ENCODE measurements at places on chromosomes 12 and 14.

DNA sequence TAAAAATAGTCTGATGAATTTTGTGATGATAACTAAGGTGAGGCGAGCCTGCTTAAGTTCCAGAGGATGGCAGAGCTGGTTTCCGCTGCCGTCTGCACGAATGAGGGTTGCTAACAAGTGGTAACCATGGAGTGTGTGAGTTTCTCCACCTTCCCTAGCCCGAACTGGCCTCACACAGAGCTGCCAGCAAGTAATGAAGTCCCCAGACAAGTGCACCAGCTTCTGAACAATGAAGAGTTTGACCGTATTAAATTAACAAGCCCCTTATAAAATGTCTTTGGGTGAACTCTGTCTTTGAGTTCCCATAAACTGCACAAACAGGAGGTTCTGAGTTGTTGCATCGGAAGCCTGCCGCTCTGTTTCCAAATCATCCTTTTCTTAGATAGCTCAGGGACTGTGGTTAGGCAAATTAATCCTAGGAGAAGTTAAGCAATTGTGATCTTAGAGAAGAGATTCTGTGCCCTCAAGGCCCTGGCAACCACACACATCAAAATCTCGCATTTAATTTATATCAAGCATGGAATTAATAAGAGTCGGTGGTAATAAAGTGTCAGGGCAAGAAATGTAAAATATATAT is 274.1 kb upstream of the DAAM1 start:
- DNase-seq: no peak

DNA sequence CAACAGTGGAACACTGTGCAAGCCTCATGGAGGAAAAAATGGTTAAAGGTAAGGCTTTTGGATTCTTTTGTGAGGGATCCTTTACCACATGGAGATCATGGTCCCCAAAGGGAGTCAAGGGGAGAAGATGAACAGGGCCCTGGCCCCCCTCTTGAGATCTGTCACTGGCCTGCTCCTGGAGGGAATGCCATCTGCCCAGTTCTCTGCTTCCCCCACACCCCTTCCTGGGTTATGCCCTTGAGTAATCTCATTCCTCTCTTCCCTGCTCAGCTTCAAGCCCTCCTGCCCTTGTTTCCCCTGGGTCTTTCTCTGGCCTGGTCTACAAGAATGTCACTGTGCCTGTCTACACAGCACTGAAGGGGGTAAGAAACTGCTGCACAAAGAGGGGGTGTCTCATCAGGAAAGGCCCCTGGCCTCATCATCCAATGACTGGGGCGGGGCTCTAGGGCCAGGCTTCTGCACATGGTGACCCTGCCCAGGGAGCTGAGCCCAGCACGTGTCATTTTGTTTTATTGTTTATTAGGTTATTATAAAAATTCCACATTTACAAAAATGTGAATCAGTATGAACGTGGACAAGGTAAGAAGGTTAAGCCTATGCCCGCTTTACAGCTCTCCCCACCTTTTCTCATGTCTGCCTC is 30.3 kb downstream of the PIGH start:
- no peak for DNase-seq

DNA sequence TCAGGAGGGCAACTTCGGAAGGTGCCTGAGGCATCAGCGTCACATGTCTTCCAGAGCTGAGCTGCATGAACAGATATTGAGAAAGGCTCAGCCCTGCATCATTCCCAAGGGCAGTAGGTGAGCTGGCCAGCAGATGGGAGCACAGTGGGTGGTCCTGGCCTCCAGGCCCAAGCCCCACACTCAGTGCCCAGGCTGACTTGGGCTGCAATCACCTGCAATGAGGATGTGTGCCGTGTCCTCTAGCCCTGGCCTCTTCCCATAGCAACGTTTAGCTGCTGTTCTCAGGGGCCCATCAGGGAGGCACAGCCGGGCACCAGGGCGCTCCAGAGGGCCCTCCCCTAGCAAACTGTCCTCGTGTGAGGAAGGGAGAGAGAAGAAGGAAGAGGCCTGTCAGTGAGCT is 32.0 kb downstream of the TEP1 start:
- no peak for DNase-seq

- no peak for DNase-seq
These were observed 37.0 kb upstream of the CHST11 start for GRCh38 chr12:104419717-104420116.

GRCh38 chr14:60183741-60184140 is 18.5 kb upstream of the DHRS7 start:
- DNase-seq: no peak

DNA sequence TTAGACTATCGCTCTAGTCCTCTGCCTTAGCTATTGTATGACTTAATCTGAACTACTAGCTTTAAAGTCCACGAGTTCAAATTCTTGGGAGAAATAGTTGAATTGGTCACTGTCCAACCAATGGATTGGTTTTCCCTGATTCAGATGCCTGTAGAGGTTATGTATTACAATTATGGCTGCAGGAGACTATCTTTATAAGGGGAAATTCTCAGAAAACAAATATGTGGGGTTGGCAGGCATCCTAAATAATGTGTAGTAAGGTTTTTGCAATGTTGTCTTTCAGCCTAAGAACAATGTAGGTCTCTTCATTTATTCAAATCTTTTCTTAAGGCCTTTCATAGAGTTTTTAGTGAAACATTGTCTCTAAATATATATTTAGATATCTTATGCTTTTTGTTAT is 26.9 kb downstream of the MYRFL start:
- DNase-seq: no peak

DNA sequence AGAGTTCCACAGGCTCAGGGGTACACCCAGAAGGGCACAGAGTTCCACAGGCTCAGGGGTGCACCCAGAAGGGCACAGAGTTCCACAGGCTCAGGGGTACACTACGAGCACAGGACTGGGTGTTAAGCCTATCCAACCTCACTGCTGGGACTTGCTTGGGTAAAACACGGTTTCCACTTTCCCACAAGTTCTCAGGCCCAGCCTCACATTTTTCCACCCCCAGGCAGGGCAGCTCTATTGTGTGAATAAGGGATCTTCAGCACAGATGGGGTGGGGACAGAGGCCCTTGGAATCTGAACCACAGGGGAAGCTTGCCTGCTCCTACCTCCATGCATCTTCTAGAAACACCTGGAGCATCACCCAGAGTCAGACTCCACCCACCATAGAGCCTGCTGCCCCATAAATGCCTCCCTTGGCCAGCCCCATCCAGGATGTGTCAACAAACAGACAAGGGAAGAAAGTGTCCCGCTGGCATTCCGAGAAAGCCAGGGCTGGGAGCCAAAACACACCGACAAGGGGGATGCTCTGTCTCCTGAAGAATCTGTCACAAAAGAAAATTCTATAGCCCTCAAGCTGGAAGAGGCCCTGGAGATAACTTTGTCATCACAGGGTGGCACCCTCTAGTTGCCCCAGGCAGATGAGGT is 4.8 kb downstream of the CRACR2A start:
- no peak for DNase-seq
